ENCODE measurements at places on chromosomes 5 and 9.

DNA sequence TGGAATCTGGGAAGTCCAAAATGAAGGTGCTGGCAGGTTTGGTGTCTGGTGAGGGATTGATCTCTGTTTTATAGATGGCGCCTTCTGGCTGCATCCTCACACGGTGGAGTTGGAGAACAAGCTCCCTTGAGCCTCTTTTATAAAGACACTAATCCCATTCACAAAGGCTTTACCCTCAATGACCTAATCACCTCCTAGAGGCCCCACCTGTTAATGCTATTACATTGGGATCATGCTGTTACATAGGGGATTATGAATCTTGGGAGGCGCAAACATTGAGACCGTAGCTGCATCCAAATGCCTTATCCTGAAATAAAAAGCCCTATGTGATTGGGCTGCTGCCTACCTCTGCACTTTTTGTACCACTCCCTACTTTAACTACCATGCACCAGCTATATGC lies 197.1 kb upstream of the HMHB1 start:
- DNase-seq = no peak

GRCh38 chr5:1103505-1104326 lies 8.1 kb downstream of the SLC12A7 start:
- DNase-seq = no peak

DNA sequence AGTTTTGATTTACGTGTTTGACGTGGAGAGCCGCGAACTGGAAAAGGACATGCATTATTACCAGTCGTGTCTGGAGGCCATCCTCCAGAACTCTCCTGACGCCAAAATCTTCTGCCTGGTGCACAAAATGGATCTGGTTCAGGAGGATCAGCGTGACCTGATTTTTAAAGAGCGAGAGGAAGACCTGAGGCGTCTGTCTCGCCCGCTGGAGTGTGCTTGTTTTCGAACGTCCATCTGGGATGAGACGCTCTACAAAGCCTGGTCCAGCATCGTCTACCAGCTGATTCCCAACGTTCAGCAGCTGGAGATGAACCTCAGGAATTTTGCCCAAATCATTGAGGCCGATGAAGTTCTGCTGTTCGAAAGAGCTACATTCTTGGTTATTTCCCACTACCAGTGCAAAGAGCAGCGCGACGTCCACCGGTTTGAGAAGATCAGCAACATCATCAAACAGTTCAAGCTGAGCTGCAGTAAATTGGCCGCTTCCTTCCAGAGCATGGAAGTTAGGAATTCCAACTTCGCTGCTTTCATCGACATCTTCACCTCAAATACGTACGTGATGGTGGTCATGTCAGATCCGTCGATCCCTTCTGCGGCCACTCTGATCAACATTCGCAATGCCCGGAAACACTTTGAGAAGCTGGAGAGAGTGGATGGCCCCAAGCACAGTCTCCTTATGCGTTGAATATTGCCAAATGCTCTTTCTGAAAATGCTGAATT lies 850 bp downstream of the RRAGA start:
- no peak for DNase-seq

DNA sequence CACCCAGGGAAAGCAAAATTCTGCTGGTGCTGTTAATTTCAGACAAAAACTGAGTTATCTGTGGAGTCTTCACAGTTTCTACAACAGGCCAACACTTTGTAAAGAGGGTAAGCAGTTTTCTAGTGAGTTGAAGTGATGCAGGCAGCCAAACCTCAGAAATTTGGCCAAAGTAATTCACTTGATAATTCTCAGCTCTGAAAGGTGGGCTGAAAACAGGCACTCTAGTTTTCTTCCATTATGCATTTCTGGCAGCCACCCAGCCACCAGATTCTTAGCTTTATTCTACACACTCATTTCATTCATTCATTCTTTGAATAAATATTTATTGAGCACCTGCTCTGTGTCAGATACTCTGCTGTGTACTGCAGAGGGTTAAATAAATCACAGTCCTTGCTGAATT lies 184.2 kb downstream of the RAB3C start:
- no peak for DNase-seq

- DNase-seq = no peak
Measured at GRCh38 chr5:18503797-18504328, 869.6 kb downstream of the TAF11L14 start.

DNA sequence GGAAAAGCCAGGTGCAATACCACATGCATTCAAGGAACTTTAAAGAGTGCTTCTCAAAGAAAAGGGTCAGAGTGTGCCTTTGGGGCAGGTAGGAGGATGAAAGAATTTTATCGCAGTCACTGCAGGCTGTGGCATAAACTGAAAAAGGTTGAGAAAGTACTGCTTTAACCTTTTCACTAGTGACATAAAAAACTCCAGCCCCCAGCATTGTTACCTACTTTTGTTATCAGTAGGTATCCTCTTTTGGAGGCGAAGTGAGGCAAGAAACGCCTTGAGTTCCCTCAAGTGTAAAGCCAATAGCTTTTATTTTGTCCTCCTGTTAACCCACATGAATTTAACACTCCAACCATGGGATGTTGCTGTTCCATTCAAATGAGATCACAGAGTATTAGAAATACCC lies 64.7 kb upstream of the CHD1 start:
- DNase-seq = no peak

GRCh38 chr9:12933957-12934356 lies 159.1 kb downstream of the LURAP1L start:
- DNase-seq = no peak

- no peak for DNase-seq
Measured at GRCh38 chr5:79020861-79021561, 35.9 kb upstream of the ARSB start.

DNA sequence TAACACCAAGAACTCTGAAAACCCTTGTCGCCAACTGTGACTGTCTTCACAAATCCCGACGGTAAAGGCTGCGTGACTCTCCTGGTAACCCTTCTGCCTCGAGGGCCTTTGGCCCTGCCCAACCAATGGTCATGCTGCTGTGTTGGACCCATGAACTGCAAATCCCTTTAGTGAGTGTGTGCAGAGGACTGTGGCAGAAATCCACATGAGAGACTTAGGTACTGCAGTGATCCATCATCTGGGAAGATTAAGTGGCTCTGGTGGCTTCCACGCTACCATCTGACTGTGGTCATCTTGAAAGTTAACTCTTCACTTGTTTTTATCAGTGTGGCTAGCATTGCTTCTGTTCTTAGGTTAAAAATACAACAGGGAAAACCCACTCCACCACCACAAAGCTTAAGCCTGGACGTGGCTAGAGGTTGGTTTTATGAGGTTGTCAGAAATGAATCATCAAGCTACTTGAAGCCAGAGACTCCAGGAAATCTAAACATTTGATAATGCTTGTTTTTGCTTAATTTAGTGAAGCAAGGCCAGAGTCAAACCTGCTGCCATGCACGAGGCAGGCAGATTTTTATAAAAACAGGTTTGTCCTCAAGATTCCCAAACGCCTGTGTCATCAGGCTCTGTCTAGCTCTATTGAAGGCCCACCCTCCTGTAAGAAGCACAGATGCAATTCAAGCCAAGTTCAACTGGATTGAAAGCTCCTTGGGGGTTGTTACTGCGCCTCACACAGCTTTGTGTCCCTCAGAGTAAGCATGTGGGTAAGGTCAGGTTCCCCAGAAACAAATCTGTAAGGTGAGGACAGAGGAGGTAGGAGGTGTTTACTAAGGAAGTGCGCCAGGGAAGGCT lies 52.7 kb upstream of the ERCC6L2 start:
- no peak for DNase-seq

GRCh38 chr9:69535286-69535832 lies 136.8 kb downstream of the APBA1 start:
- DNase-seq = no peak

GRCh38 chr9:33065157-33066076 lies 11.1 kb downstream of the SMU1 start:
- DNase-seq = no peak

DNA sequence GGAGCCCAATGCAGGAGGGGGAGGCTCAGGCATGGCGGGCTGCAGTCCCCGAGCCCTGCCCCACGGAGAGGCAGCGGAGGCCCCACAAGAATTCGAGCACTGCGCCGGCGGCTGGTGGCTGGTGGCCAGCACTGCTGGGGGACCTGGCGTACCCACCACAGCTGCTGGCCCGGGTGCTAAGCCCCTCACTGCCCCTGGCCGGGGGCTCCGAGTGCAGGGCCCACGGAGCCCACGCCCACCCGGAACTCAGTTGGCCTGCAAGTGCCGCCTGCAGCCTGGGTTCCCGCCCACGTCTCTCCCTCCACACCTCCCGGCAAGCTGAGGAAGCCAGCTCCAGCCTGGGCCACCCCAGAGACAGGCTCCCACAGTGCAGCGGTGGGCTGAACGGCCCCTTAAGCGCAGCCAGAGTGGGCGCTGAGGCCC lies 780.3 kb downstream of the DTWD2 start:
- DNase-seq = no peak

DNA sequence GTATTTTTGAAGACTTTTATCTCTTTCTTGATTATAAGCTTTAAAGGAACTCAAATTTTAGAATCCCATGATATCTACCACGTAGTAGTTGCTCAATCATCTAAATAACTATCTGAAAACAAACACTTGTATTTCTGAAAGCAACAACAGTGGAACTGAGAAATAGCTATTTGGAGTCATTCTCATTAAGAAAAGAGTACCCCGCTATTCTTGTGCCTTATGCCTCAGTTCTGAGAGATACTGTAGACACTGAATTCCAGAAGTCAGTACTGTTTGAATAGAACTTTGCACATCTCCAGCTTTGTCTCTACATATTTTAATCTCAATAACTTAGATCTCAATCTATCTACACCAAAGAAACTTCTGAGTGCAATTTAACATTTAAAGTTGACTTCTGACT lies 11.4 kb downstream of the CHD1 start:
- no peak for DNase-seq

DNA sequence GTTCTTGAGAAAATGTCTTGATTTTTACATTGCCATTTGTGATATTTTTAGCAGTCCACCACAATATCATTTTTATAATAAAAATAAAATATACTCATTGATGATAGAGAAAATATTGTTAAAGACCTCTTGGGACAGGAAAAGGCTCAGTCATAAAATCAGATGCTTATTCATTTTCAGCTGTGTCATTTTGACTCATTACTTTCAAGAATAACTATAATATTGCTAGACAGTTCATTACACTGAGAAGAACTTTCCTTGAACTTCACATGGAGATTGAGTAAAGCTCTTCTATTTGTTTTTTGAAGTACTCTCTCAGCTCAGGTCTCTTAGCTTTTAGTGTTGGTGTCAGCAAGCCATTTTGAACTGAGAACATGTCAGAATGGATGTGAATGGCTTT lies 8.5 kb upstream of the MEIKIN start:
- DNase-seq = no peak

GRCh38 chr5:33975852-33976251 lies 8.6 kb downstream of the SLC45A2 start:
- no peak for DNase-seq

DNA sequence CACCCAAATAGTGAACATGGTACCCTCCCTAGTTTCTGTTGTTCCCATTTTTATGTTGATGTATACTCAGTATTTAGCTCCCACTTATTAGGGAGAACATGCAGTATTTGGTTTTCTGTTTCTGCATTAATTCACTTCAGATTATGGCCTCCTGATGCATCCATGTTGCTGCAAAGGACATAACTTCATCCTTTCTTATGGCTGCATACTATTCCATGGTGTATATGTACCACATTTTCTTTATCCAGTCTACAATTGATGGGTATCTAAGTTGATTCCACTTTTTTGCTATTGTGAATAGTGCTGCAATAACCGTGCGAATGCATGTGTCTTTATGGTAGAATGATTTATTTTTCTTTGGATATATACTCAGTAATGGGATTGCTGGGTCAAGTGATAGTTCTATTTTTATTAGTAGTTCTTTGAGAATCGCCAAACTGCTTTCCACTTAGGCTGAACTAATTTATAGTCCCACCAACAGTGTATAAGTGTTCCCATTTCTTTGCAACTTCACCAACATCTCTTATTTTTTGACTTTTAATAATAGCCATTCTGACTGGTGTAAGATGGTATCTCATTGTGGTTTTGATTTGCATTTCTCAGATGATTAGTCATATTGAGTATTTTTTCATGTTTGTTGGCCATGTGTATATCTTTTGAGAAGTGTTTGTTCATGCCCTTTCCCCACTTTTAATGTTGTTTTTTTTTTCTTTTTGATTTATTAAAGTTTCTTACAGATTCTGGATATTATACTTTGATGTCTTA lies 79.6 kb downstream of the SMIM15 start:
- DNase-seq = no peak
